ENCODE measurements at places on chromosomes 11 and 22.

- DNase-seq: no peak
Measured at GRCh38 chr11:21769188-21769587, 423.7 kb upstream of the ANO5 start.

- no peak for DNase-seq
Measured at GRCh38 chr11:1998290-1998689, 648 bp upstream of the H19 start.

- DNase-seq: no peak
Measured at GRCh38 chr11:102800767-102801166, 2.8 kb upstream of the MMP1 start.

DNA sequence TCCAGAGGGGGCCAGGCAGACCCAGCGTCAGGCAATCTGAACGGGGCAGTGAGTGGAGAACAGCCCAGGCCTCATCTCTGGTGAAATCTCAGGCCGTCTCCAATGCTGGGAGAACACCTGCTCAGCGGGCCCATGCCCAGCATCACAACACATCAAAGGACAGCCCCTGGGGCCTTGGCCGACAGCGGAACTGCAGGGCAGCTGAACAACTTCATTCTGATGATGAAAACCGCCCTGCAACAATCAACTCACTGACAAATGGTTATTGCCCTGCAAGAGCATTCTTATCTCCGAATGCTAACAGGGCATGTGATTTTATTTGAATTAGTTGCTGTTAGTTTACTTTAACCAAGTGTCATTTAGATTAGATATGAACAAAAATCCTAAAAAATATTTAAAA is 14.6 kb downstream of the CELSR1 start:
- no peak for DNase-seq

- no peak for DNase-seq
Measured at GRCh38 chr22:33296941-33297340, 238.8 kb upstream of the SYN3 start.

- DNase-seq: no peak
Measured at GRCh38 chr22:32615874-32616564, 141.4 kb downstream of the FBXO7 start.

- DNase-seq: no peak
Measured at GRCh38 chr11:2510626-2511402, 66.0 kb downstream of the KCNQ1 start.

DNA sequence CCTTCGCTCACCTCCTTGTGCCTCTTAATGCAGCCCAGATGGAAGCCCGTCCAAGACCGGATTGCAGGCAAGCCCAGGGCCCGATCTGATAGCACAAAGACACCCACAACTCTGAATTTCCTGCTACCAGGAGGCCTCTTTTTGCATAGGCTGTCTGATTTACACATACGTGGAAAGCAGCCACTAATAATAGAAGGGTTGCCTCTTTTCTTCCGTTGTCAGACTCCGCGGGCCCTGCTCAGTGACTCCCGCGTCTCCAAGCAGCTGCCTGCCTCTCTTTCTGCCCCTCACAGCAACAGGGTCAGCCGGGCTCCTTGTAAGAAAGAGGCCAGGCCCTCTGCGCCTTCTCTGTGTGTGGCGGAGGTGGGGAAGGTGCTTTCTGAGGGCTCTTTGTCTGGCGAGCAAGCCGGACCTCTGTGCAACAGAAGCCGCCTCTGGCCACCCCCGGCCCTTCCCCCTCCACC is 26.7 kb downstream of the FLI1 start:
- DNase-seq: no peak

DNA sequence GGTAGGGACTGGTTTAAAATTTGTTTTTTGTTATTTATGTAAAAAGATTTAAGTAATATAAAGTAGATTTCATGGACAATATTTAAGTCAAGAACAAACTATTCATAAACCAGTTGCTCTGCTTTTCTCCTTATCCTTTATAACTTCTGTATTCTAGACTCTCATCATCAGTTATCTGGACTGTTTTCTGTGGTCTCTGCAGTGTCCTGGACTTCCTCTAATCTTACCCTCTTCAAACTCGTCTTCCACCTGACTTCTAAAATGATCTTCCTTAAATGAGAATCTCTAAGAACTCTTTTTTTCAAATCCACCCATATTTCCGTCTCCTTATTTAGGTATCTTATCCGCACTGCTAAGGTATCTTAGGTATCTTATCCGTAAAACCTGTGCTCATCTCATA is 8.1 kb downstream of the RRM1 start:
- DNase-seq: no peak
